ENCODE measurements at places on chromosomes 11 and 22.

GRCh38 chr11:77753230-77753629 lies 67.3 kb downstream of the RSF1 start:
- no peak for DNase-seq

GRCh38 chr11:128772814-128773213 lies 78.9 kb downstream of the FLI1 start:
- DNase-seq: peak; percentile 19

DNA sequence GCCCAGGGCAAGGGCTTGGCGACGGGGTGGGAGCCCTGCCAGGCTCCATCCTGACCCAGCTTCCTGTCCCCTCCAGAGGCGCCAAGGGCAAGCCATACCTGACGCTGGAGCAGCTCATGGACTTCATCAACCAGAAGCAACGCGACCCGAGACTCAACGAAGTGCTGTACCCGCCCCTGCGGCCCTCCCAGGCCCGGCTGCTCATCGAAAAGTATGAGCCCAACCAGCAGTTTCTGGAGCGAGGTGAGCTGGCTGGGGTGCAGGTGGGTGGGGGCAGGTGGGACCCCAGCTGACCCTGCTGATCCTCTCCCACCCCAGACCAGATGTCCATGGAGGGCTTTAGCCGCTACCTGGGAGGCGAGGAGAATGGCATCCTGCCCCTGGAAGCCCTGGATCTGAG lies 5.0 kb downstream of the PLCB3 start:
- DNase-seq: no peak

DNA sequence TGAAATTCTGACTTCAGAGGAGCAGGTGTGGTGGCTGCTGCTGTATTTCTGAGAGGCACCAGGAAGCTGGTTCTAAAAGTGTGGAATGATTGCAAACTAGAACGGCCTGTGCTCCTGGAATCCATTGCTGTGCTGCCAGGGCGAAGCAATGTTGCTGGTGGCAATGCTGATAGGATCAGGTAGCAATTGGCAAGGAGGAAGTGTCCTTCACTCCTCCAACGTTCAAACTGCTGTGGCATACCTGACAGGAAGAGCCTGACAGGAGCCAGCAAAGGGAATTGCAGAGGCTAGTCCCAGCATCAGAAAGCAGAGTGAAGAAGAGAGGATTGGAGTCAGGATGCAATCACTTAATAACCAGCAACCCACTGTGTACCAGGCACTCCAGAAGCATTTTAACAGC lies 118.2 kb downstream of the FAR1 start:
- no peak for DNase-seq

- DNase-seq: no peak
These were observed 173.7 kb upstream of the DDI1 start for GRCh38 chr11:103862802-103863174.

All from activated T-cell treated with anti-CD3 and anti-CD28 coated beads for 4 hours (primary cell).